ENCODE measurements at places on chromosomes 13 and 19.
A peak's percentile ranks its signal among the peaks of the same experiment; 100 is the strongest.

DNA sequence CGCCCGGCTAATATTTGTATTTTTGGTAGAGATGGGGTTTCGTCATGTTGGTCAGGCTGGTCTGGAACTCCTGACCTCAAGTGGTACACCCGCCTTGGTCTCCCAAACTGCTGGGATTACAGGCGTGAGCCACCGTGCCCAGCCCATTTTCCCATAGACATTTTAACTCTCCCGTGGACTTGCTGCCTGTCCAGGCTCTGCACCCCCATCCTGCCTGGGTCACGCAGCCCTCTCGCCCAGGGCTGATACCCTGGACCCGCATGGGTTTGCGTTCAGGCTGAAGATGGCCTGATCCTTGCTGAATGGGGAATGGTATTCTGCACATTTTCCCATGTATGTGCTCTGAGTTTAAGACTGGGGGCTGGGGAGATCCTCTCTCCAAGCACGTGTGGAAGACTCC lies 46.0 kb upstream of the RANBP3 start:
- no peak overlapping the region for H3K4me3 ChIP-seq
- no peak for DNase-seq
- H3K4me1 ChIP-seq, result peaks cover 13% of the 10 kb centered on the region
- no peak overlapping the region for H3K27ac ChIP-seq
- no peaks in the 10 kb centered on the region for H3K36me3 ChIP-seq

GRCh38 chr13:32033744-32034143 lies 2.2 kb downstream of the FRY start:
- peaks cover 53% of the 10 kb centered on the region for H3K4me1 ChIP-seq
- H3K27ac ChIP-seq, result peak overlapping the region; percentile 17
- H3K36me3 ChIP-seq, result no peaks in the 10 kb centered on the region

DNA sequence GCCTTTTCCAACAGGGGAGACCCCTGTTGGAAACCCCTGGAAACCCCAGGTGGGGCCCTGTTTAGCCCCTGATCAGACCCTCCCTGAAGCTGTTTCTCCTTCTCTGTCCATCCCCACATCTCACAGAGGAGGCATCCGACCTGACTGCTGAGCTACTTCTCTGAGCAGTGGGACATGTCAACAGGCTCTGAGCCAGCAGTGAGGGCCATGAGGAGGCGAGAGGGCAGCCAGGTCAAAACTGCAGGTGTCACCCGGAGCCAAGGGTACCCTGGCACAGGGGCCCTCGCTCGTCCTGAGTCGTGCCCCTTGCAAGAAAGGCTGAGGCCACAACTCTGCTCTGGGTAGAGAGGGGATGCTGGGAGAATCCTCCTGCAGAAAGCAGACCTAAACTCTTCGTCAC lies 13.6 kb downstream of the PEPD start:
- DNase-seq, result no peak
- H3K36me3 ChIP-seq, result no peaks in the 10 kb centered on the region
- H3K4me3 ChIP-seq, result no peak overlapping the region
- no peaks in the 10 kb centered on the region for H3K27me3 ChIP-seq
- peaks cover 34% of the 10 kb centered on the region for H3K4me1 ChIP-seq
- no peak overlapping the region for H3K27ac ChIP-seq

DNA sequence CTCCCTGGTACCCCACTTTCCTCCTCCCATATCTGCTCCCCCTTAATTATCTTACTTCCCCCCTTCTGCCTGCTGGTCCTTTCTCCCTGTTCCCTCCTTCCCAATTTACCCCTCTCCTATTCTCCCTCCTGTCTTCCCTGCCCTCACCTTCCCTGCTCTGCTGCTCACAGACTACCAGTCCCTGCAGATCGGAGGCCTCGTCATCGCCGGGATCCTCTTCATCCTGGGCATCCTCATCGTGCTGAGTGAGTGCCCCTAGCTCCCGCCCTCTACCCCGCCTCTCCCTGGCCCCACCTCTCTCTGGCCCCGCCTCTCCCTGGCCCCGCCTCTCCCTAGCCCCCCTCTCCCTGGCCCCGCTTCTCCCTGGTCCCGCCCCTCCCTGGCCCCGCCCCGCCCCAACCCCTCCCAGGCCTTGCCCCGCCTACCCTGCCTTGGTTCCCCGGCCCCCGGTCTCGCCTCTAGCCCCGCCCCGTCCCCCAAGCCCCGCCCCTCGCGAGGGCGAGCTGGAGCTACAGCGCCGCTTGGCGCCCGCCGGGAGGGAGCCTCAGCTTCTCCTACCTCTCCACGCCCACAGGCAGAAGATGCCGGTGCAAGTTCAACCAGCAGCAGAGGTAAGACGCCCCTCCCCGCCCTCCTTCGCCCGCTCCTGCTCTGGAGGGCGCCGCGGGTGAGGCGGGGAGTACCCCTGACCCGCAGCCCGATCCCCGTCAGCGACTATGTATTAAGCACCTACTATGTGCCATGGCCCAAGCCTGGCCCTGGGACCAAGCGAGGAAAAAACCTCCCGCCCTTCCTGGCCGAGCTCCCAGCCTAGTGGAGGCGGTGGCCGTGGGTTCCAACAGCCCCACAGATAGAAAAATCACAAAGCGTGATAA lies 1.9 kb upstream of the FXYD7 start:
- DNase-seq, result peak; percentile 83
- peaks cover 62% of the 10 kb centered on the region for H3K27me3 ChIP-seq
- peak overlapping the region; percentile 64 for H3K27ac ChIP-seq
- peaks cover 52% of the 10 kb centered on the region for H3K4me1 ChIP-seq
- no peaks in the 10 kb centered on the region for H3K36me3 ChIP-seq

- peaks cover 5% of the 10 kb centered on the region for H3K4me1 ChIP-seq
- H3K27ac ChIP-seq, result no peak overlapping the region
- no peak for DNase-seq
- H3K27me3 ChIP-seq, result peaks cover 30% of the 10 kb centered on the region
- no peaks in the 10 kb centered on the region for H3K36me3 ChIP-seq
Measured at GRCh38 chr19:379796-380195, 29.2 kb downstream of the C2CD4C start.

- H3K4me3 ChIP-seq, result no peak overlapping the region
- peaks cover 13% of the 10 kb centered on the region for H3K27me3 ChIP-seq
- DNase-seq, result no peak
- no peaks in the 10 kb centered on the region for H3K4me1 ChIP-seq
Measured at GRCh38 chr19:28563964-28564921, 648.7 kb downstream of the UQCRFS1 start.

DNA sequence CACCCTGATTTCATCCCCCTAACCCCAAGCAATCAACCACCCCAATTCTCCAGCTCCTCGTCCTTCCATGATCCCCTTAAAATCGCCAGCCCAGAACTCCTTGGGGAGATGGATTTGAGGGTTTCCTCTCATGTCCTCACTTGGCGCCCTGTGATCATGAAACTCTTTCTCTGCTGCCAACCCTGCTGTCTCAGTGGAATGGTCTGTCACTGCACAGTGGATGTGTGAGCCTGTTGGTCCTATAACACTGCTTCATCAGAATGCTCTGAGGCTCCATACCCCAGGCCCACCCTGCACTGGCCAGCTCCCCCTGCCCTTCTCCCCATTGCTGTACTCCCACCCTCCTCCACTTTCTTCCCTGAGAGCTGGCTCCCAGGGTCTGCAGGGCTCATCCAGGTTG lies 12.6 kb upstream of the ZNF792 start:
- H3K4me1 ChIP-seq, result peaks cover 2% of the 10 kb centered on the region
- no peak for DNase-seq
- H3K27me3 ChIP-seq, result peaks cover 12% of the 10 kb centered on the region
- H3K27ac ChIP-seq, result no peak overlapping the region

DNA sequence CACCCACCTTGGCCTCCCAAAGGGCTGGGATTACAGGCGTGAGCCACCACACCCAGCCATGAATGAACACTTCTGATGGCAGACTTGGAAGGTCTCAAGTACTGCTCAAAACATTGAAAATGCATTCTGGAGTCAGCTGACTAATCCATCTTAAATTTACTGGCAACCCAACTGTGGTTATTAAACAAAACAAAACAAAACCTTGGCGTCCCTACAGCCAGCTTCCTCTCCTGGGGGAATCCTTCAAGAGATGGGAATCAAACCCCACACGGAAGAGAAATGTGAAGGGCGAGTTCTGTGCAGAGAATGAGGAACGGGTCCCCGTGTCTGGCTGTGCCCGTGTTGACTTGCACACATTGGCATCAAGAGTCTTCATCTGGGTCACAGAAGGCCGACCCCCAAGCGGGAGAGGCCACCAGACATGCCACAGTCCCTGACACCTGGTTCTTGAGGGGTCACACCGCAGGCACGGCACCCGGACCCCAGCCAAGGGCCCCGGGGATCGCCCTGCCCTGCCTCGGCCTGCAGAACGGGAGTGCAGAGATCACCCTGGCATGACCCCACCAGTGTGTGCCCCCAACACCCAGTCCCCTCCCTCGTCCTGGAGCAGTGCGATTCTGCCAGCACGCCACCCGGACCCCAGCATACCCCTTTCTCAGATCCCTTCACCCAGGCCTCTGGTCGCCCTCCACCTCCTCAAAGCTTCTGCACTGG lies 3.2 kb downstream of the MAP2K2 start:
- no peak for DNase-seq
- H3K27ac ChIP-seq, result peak overlapping the region; percentile 34
- peaks cover 20% of the 10 kb centered on the region for H3K36me3 ChIP-seq
- H3K27me3 ChIP-seq, result no peaks in the 10 kb centered on the region
- H3K4me3 ChIP-seq, result no peak overlapping the region

GRCh38 chr19:40744554-40745401 lies 5.5 kb downstream of the ACTMAP start:
- H3K4me3 ChIP-seq, result no peak overlapping the region
- H3K4me1 ChIP-seq, result peaks cover 22% of the 10 kb centered on the region
- peak overlapping the region; percentile 89 for H3K27ac ChIP-seq
- DNase-seq, result no peak
- no peaks in the 10 kb centered on the region for H3K36me3 ChIP-seq

GRCh38 chr19:35692010-35692409 lies 12.3 kb upstream of the ZBTB32 start:
- H3K27ac ChIP-seq, result no peak overlapping the region
- H3K4me1 ChIP-seq, result peaks cover 11% of the 10 kb centered on the region
- H3K27me3 ChIP-seq, result no peaks in the 10 kb centered on the region
- H3K36me3 ChIP-seq, result no peaks in the 10 kb centered on the region
- no peak for DNase-seq
- no peak overlapping the region for H3K4me3 ChIP-seq

- peaks cover 4% of the 10 kb centered on the region for H3K4me1 ChIP-seq
- H3K36me3 ChIP-seq, result no peaks in the 10 kb centered on the region
- no peak overlapping the region for H3K27ac ChIP-seq
- DNase-seq, result no peak
Measured at GRCh38 chr13:95656386-95657015, 12.0 kb upstream of the DZIP1 start.

DNA sequence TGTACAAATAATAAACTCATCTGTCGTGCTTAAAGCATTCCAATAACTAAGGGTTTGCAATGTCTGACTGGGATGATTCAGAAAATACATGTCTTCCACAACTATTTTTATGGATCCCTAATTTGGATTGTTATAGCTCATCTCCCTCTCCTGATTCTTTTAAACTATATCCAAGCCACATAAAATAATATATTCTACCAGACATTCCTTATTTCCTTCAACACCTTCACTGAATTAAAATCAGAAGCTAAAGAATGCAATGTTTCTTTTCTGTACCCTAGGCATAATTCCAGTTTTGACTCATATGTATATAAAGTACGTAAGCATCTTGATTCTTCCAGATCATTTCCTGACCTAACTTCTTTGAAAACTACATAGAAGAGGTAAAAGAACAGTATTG lies 420.4 kb downstream of the EFNB2 start:
- no peaks in the 10 kb centered on the region for H3K36me3 ChIP-seq
- no peak overlapping the region for H3K27ac ChIP-seq
- DNase-seq, result no peak
- H3K4me1 ChIP-seq, result peaks cover 31% of the 10 kb centered on the region
- no peak overlapping the region for H3K4me3 ChIP-seq

GRCh38 chr13:103287659-103288058 lies 221.4 kb upstream of the SLC10A2 start:
- H3K4me3 ChIP-seq, result no peak overlapping the region
- no peak overlapping the region for H3K27ac ChIP-seq
- peaks cover 61% of the 10 kb centered on the region for H3K4me1 ChIP-seq
- no peaks in the 10 kb centered on the region for H3K27me3 ChIP-seq

DNA sequence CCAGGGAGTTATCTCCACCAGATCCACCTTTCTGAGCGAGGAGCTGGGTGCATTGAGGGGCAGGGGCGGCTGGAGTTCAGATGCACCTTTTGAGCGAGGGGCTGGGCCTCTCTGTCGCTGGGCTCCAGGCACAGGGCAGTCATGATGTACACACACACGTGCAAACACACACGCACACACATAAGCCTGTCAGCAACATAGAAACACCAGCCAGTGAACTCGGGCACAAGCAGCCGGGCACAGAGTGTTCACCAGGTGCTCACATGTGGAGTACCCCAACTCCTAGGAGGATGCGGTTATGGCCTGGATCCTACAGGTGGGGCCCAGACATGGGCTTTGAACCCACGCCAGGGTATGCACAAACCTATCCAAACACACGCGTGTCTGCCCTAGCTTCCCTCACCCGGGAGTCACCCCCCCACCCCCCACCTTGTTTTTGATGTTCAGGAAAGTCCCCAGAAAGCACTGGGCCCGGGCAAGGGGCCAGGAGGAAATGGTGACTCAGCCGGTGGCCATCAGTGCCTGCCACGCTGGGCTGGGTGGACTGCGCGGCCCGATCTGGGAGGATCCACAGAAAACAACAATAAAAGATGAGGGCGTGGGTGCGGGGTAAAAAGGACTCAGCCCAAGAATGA lies 13.3 kb downstream of the ARRDC2 start:
- no peaks in the 10 kb centered on the region for H3K36me3 ChIP-seq
- no peaks in the 10 kb centered on the region for H3K27me3 ChIP-seq
- peak overlapping the region; percentile 59 for H3K27ac ChIP-seq
- DNase-seq, result no peak

DNA sequence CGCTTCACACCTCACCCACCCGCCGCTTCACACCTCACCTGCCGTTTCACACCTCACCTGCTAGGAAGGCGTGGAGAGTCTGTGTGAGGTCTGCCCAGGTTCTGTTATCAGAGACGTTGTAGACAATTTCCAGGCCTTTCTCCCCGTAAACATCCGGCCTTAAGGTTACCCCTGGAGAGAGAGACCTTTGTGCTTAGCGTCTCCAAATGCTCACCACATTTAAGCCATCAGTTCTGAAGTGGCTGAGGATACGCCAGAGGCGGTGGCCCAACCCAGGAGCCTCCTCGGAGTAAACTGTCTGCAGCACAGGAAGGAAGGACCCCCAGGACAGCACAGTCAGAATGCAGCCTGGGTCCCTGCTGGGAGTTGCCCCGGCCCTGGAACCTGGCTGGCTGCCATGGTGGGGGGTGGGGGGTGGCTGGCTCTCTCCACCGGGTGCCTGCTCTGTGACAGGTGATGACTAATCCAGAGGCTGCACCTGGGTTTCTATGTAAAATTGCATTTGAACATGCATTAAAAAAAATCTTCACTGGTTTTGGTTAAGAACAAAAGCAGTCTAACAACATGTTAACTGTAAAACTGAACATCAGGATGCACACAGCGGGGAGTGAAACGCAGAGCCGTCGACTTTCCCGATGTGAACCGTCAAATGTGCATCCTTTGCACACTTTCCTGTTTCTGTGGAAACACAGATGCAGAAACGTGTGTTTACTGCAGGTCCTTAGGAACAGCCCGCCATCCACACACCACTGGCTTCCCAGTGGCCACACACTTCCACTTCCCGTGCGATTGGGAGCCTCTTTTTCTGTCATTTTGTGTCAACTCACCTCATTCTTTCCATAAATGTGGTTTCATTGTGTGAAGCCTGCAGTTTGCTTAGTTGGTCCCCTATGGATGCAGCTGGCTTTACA lies 4.5 kb downstream of the ATP4B start:
- peaks cover under 1% of the 10 kb centered on the region for H3K36me3 ChIP-seq
- no peak overlapping the region for H3K4me3 ChIP-seq
- peak; percentile 36 for DNase-seq
- peak overlapping the region; percentile 47 for H3K27ac ChIP-seq
- no peaks in the 10 kb centered on the region for H3K27me3 ChIP-seq

- no peak for DNase-seq
- no peak overlapping the region for H3K4me3 ChIP-seq
- H3K27me3 ChIP-seq, result peaks cover 5% of the 10 kb centered on the region
- no peaks in the 10 kb centered on the region for H3K4me1 ChIP-seq
- no peak overlapping the region for H3K27ac ChIP-seq
Measured at GRCh38 chr13:52961256-52961910, 67.2 kb upstream of the OLFM4 start.
